Spleen (tissue), 13 donors: ENCODE measurements at places on chromosomes 5 and 9.

DNA sequence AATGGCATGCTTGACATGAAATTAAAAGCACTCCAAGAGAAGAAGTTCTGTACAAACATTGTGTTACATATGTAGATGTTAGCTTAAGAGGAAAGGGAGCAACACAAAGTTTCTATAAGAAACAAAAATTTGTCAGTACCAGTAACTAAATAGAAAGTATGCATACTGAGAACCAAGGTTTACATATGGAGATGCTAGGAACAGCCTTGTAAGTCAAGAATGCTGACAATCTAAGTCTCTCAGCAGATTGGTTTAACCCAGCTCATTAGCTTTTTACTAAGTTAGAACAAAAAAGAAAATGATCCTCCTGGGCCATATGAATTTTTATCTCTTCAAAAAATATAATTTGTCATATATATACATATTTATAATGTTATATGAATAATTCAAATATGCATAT, 2022.1 kb upstream of the ACO1 start:
- DNase-seq = no peak

DNA sequence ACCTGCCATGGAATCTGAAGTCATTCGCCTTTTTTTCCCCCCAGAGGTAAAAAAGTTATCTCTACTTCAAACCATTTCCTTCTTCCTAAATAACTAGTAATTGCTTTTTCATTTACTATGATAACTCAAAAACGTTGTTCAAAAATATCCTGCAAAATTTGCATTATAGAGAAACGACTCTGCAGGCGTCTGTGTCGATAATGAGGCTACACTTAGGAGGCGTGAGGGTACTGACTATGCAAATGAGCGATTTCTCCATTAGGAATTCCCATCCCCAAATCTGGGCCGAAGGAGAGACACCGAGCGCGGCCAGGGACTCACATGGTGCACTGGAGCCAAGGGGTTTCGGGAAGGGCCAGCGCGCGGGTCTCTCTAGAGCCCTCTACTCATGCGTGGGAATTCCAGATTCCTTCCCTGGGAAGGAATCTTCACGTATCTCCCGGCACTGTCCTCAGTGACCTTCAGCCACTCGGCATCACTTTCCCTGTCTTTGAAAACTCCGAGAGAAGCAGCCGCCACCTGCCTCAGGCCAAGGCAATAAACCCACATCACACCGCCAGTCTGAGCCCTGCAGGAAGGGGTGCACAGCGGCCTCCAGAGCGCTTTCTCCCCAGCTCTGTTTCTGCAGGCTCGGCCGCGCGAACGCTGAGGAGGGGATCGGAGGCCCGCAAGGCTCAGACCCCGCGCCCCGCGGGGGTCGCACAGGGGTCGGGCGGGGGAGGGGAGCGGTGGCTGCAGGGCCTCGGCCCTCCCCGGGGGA, 718 bp upstream of the DENND4C start:
- peak; percentile 94 for DNase-seq

DNA sequence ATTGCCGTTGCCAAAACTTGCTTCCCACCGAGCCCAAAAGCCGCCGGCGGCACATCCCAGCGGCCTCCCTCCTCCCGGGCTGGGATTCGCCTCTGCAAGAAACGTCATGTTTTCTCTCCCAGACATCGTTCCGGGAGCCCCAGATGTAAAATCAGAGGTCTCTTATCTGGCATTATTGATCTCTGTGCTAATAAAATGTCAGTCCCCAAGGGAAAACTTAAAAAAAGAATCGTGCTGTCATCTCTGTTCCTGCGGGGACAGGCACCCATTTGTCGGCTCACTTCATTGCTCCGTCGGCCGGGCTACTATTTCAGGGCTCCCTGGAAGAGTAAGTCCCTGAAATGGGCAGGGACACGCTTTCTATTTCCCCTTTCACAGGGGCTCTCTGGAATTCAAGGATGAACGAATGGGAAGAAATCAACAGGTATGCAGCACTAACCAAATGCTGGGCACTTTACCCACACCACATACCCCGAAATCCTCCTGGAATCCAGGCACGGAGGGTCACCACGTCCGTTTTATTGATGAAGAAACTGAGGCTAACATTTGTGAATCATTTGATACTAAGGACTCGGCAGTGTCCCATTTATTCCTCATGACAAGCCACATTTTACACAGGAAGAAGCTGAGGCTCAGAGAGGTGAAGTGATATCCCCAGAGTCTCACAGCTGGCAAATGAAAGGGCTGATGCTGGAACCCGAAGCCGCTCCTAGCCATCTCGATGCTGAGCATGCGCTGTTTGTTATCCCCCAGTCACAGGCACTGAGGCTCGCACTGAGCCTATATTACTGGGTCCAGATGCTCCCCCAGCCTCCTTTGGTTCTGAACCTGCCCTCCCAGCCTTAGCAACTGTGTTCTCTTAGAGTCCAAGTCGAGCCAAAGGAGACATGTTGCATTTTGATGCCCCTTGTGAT, 35.7 kb upstream of the MSX2 start:
- DNase-seq = no peak

DNA sequence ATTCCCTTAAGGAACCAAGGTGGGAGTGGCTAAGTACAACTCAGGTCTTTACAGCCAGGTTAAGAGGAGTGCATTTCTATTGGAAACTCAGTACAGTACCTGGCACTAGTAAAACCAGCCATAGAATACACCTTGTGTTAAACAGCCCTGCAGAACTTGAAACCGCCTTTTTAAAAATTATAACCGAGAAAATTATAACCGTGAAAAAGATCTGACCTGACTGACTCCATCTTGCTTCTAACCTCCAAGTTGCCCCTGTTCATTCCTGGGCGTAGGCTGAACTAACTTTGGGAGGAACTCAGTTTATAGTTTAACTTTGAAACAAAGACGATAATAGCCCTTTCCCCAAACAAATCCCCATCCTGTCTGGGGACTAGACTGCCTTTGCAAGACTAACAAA, 132.3 kb downstream of the SUSD1 start:
- no peak for DNase-seq

- no peak for DNase-seq
Observed at GRCh38 chr5:90285581-90285980, 124.0 kb downstream of the CETN3 start.

DNA sequence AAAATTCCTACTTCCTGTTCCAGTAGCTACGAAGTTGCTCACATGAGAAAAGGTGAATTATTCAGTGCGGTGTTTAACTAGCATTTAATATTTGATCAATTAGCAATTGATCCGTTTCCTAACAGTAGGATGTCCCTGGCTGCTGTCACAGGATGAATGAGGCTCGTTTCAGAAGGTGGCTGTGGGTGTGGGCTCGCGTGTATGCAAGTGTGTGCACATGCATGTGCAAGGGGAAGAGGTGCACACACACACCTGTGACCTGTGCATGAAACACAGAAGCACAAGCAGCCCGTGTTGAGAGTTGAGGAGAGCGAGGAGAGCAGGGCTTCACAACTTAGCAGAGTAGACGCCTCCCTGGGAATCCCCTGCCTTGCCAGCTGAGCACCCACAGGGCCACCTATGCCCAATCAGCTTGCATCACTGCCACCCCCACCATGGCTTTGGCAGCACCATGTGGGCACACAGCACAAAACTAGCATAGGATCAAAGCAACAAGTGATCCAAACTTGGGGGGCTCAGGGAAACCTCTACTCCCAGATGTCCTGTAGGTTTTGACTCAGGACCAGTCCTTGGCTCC, 107.2 kb downstream of the C5orf15 start:
- peak; percentile 37 for DNase-seq

DNA sequence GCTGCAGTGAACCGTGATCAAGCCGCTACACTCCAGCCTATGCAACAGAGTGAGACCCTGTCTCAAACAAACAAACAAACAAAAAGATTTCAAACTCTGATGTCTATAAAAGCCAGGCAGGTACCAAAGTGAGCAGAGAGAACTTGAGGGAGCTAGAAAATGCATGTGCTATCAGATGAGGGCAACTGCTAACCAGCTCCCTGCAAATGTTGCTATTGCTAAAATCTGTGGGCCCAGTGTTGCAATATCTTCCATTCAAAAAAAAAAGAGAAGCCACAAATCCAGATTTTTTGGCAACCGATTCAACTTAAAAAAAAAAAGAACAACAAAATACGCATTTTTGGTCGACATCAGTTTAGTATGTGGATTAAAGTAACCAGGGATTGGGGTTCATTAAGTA, 5.5 kb downstream of the UBE2D2 start:
- no peak for DNase-seq

DNA sequence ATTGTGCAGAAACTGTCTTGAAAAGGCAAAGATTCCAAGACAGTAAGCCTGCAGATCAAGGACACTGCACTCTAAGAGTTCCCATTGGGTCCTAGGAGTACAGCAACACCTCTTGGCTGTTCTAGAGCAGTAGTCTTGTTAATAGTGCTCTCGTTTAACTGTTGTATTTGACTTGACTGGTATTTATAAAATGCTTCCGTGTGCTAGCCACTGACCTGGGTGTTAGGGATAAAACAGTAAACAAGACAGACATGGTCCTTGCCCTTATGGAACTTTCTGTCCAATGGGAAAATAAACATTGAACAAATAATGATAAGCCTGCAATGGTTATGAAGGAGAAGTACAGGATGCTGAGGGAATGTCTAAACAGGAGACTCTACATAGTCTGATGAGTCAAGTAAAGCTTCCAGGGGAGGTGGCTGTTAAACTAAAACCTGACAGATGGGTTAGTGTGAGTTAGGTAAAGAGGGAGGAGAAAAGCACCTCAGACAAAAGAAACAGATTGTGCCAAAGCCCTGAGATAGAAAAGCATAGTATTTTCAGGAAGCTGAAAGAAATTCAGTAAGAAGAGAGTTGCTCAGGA, 33.3 kb downstream of the TDRD7 start:
- no peak for DNase-seq

DNA sequence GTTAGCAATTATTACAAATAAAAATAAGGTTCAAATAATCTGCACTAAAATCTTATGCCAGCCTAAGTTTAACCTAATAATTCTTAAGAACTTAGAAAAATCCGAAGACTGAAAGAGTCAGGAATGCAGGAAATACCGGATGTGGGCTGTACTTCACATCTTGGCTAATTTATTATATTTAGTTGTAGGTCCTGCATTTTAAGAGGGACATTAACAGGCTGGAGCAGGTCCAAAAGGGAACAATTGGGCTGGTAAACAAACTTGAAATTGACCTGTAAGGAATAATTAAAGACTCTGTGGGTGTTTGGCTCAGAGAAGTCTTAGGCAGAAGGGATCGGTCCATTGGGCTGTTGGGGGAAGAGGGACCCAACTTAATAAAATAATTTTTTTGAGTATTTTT, 18.4 kb downstream of the GLRA1 start:
- DNase-seq = no peak

- DNase-seq = no peak
Observed at GRCh38 chr5:124662181-124662781, 84.2 kb downstream of the ZNF608 start.

GRCh38 chr5:169100735-169101075, 200.2 kb downstream of the SLIT3 start:
- no peak for DNase-seq

DNA sequence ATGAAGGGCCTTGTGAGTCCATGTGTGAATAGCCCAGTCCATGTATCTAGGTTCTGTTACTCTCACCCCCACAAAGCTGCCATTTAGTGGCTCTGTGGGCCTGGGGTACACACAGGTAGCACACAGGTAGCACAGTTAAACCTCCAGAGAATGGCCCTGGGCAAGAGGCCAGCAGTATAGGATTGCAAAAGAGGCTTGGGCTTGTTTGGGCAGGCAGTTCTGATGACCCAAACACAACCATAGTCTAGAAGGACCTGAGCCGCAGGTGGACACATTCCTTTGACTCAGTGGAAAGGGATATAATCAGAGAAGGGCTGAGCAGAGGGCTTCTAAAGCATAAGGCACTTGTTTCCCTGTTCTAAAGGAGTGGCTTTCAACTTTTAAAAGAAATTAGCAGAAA, 326.8 kb upstream of the SGCD start:
- no peak for DNase-seq

- DNase-seq = no peak
Observed at GRCh38 chr5:78449103-78449502, 88.7 kb downstream of the SCAMP1 start.
